ENCODE measurements at places on chromosomes 11 and 22. TPM values are rescaled to one million over a fixed set of nuclear protein-coding genes. Genes with fewer than 3 reads are reported as not detected.
A peak's percentile ranks its signal among the peaks of the same experiment; 100 is the strongest.

DNA sequence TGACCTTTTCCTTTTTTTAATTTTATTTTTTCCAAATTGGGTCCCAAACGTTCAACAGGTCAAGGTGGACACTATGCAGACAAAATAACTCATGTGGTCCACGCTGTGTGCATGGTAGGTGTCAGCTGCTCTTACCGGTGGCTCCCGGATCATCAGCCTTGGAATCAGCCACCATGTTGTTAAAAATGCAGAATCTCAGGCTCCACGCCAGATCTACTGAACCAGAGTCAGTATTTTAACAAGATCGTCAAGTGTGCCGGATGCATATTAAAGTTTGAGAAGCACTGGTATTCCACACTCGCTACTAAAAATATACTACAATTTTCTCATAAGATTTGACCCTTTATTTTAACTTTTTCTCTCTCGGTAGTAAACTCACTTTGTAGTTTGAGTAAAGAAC is 553 bp upstream of the LDLRAD3 start:
- no peak for DNase-seq

DNA sequence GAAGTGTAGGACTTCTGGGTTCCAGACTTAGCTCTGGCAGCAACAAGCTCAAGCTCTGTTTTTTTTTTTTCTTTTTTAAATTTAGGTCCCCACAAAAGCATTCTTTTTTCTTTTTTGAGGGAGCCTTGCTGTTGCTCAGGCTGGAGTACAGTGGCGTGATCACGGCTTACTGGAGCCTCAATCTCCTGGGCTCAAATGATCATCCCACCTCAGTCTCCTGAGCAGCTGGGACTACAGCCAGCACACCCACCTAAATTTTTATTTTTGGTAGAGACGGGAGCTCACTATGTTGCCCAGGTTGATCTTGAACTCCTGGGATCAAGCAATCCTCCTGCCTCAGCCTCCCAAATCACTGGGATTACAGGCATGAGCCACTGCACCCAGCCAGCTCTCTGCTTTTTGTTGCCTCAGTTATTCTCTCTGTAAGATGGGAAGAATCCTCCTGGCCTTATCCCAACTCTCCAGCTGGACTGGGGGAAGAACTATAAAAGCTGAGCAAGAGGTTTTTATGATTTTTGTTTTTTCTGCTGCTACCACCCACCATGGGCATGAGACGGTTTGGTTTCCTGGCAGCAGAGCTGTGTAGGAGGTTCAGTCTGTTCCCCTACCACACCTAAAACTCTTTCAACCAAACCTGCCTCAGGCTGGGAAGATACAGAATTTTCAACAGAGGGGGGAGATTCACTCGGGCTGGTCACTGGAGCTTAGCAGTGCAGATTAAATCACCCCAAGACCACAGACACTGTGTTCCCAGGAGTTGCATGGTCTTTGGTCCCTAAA is 11.6 kb upstream of the MTFP1 start:
- DNase-seq, result no peak

The C22orf42 gene
- total RNA-seq, result 1.6 TPM

GRCh38 chr22:30396871-30397655 is at the start of gene SEC14L2:
Gene SEC14L2 (plus strand): TSS chr22:30397018. CDS start chr22:30397117, 99 bp downstream.
- peak; percentile 90 for DNase-seq

DNA sequence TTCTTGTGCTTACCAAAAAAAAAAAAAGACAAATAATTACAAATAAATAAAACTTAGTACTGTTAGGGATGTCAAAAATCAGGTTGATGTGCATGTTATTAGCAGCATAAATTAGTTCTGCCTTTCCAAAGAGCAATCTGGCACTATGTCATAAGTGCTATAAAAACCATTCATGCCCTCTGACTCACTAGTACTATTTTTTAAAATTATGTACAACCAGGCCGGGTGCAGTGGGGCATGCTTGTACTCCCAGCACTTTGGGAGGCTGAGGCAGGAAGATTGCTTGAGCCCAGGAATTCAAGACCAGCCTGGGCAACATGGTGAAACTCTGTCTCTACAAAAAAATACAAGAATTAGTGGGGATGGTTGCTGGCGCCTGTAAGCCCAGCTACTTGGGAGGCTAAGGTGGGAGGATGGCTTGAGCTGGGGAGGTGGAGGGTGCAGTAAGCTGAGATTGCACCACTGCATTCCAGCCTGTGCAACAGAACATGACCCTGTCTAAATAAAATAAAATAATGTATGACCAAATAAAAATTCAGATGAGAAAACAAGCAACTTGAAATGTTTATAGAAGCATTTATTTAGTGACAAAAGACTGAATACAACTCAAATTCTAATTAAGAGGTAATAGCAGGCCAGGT is 25.3 kb downstream of the UEVLD start:
- DNase-seq, result no peak

DNA sequence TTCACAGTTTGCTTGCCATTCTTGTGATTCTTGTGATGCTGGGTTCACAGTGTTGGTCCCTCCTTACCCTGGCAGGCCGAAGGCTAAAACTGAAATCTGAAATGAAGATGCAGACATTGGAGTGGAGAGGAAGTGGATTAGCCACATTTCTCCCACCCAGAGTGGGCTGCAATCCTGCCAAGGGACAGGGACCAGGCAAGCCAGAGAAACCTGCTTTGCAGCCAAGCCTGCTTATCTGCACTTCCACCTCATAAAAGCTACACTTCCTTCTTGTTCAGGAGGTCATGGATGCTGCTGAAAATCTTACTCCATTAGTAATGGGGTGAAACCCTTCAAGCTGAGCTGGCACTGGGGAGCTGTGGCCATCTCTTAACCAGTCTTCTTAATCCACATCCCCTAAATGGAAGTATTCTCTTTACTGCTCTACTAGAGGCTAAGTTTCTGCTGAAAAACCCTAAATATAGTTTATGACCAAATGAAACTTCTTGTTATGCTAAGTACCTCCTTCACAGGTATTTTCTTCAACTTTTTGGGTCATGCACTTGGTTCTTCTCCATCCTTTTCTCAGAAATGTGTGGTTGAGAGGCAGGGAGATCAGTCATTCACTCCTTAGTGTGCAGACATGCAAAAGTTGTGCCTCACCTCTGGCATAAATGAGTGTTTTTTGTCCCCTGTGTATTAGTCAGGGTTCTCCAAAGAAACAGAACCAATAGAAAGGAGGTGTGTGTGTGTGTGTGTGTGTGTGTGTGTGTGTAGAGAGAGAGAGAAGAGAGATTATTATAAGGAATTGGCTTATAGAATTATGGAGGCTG is 133.9 kb upstream of the BMAL1 start:
- DNase-seq, result no peak
